ENCODE measurements at places on chromosomes 1 and 21.
A peak's percentile ranks its signal among the peaks of the same experiment; 100 is the strongest.

DNA sequence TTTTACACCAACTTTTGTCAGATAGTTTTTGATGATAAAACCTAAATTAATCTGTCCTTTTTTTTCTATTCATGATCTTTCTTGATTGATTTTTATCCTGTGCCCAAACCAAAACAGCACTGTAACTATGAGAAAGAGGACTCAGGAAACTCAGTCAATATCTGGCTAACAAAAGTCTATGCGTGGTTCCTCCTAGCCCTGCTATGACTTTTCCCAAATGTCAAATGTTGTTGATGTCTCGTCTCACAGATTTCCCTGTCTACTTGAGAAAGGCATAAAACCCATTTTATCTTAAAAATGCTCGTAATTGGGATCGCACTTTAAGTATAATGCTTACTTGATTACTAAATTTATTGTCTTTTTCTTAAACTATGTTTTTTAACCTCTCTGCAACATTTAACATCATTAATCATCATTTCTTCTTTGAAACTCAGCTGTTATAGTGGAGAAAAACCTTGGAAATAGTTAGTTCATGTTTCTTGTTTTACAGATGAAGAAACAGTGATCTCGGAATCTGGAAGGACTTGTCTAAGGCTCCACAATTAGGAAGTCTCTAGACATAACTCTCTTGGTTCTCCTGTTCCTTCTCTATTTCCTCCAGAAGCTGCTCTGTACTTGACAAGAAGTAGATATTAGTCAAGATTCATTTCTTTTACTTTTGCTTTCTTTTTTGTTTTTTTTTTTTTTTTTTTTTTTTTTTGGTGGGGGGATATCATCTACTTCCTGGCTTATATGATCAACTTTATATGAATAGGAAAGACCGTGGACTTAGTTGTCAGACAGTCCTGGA lies 26.2 kb upstream of the PTPRC start:
- DNase-seq, result no peak

GRCh38 chr1:192418552-192419285 lies 101.9 kb downstream of the RGS21 start:
- no peak for DNase-seq

GRCh38 chr1:237737938-237738610 lies 152.6 kb downstream of the ZP4 start:
- no peak for DNase-seq

DNA sequence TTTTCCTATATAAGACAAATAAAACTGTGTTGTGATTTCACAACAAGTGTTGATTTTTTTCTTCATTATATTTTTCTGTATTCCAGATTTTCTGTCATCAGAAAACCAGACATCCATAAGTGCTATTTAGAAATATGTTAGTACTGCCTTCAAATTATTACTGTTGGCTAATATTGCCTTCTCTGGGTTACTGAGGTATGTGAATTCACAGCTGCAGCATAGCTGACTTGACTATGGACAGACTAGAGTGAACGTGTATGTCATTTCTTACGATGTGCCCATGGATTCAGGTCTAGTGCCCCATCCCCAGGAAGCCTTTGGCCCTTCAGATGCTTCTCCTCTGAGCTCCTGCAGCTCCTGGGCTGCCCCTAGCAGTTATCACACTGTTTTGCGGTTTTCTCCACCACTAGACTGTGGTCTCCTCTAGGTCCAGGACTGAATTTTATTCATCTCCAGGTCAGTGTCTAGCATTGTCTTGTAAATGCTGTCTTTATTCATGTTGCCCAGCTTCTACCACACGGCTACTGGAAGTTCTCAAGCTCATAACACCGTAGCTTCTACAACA lies 118.5 kb downstream of the FGGY start:
- DNase-seq, result no peak

DNA sequence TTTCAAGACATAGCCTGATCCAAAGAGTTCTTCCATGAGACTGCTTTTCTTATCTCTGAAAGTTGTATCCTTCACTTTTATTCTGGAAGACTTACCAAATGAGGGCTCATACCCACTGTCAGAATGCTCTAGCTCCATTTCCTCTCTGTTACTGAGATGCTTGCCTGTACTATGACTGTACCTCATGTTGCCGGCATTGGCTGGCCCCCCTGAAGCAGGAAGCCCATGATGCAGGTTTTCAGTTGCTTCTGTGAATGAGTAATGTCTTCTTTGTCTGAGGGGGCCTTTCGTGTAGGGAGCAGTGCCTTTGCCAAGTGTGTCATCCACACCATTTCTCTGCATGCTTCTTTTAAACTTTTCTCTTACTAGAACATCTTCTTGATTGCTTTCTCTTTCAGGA lies 39.5 kb downstream of the LCA5L start:
- DNase-seq, result no peak

DNA sequence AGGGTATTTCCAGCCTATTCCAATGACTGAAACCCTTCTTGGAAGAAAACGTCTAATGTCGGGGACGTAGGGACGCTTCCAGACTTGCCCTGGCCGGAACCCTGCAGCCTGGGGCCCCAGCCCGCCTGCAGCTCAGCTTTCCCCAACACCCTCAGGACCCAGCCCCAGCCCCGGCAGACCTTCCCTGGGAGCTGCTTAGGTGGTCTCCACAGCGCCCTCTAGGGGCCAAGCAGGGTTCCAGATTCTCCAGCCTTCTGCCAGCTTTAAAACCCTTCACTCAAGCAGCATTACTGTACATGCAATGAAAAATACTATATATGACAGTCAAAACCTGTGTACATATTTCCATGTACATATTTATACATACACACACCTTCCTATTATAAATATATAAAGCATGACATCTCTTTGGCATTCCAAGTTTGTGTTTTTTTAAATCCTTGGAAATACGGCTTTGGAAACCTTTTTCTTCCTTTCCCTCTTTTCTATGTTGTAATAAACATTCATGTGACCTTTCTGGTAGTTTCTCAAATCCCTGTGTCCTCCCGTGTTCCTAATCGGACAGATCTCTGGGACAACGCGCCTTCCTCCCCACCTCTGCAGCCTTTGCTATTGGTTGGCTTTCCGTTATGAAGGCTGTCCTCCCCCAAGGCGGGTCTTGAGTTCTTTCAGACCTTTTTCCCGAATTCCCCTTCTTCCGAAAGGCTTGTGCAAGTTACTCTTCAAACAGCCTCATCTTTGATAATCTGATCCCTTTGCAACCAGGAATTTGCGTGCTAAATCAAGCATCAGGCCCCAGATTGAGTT lies 60.3 kb downstream of the STUM start:
- DNase-seq, result peak; percentile 55

- DNase-seq, result no peak
Observed at GRCh38 chr1:23184212-23184934, 15.7 kb upstream of the LUZP1 start.

- DNase-seq, result no peak
Observed at GRCh38 chr1:234874291-234875288, 254.0 kb downstream of the TOMM20 start.

GRCh38 chr1:198417039-198417438 lies 123.4 kb downstream of the ATP6V1G3 start:
- no peak for DNase-seq

DNA sequence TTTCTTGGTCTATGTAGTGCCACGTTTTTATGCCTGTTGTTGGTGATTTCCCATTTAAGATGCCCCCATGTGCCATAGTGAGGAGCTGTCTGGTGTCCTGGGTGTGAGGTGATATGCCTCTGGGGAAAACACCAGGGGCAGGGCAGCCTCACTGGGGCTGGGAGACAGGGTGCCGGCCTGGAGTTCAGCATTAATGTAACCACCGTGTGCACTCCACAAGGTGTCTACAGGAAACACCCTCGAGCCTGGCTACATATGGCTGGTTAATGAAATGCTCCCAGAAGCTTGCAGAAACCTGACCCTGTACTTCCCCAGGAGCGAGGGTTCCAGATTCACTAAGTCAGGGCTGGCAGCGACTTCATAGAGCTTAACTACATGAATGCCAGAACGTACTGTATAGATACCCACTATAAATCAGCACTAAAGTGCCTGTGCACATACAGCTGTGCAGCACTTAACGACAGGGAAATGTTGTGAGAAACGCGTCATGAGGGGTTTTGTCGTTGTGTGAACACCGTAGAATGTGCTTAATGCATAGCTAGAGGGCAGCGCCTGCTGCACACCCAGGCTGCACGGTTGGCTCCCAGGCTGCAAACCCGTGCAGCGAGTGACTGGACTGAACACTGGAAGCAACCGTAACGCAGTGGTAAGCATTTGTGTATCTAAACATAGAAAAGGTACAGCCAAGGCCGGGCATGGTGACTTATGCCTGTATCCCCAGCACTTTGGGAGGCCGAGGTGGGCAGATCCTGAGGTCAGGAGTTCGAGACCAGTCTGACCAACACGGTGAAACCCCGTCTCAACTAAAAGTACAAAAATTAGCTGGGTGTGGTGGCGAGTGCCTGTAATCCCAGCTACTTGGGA lies 10.4 kb downstream of the TFF2 start:
- DNase-seq, result no peak

GRCh38 chr1:209748620-209749019 lies 7.2 kb upstream of the TRAF3IP3 start:
- DNase-seq, result no peak

DNA sequence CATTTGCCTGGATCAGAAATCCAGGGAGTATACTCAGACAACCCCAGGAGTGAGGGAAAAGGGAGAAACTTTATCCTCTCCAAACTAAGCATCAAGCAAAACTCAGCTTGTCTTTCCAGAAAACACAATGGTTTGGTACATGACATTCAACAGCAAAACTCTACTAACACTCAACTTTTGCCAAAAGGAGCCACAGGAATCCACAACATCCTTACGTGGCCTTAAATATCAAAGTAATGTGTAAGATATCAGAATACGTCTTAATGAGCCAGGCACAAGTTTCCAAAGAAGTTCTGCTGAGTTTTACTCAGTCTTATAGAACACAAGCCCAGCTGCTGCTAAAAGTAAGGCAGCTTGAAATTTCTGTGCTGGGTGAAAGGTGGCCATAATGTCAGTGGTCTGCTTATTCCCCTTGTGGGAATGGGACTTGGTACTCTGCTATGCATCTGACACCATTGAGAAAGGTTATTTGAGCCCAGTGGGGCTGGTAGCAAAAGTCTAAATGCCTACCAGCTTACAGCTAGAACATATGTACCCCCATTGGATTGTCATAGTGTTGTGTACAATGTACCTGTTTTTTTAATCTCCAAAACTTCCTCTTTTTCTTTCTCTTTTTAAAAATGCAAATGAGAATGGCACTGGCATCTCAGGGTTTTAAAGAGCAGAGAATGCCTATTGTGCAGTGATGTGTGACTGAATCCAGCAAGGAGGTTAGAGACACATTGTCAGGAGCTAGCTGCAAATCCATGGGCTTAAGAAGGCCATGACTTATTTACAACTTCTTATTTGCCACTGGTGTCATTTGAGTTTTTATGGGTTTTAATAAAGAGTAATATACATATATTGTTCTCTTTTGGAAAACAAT lies 62.0 kb upstream of the ST6GALNAC3 start:
- no peak for DNase-seq

DNA sequence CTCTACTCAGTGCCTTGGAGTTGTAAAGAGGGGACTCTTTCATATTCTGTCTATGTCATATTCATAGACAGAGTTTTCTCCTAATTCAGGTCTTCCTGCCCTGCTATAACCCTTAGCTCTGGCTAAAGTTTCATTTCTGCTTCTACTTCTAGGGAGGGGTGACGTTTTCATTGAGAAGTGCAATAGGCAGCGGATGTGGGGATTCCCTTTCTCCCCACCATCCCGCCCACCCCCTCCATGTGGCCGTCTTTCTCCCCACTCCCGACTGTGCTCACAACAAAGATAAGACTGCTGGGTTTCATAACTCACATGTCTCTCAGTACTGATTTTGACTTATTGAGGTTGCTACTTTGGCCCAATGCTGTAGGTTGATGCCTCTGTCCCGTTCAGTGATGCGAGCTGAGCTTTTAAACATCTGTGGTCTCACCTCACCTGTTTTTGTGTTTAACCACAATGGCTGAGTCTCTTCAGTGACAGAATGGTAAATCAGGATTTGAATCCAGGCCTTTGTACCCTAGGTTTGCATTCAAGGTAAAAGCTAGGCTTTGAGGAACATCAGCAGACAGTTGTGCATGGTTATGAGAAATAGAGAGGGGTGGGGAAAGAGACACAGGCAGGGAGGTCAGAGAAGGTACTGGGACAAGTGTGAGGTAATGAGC lies 7.8 kb upstream of the KIF14 start:
- DNase-seq, result peak; percentile 43

DNA sequence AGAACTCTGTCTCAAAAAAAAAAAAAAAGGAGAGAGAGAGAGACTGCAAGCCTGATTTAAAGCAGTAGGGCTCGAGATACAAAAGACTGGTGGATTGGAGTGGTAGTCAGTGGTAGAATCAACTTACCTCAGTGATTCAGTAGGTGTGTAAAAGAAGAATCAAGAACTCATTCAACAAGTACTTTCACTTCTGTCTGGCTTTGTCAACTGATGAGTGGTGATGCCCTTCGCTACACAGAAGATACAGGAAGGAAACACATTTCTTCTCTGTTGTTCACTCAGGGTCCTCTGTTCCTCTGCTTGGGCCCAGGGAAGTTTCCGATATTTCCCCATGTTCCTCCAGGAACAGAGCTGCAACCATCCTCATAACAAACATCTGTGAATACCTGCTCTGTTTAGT lies 68.6 kb upstream of the COG2 start:
- no peak for DNase-seq

GRCh38 chr1:89065079-89065868 lies at the start of gene GBP1:
Gene GBP1 (minus strand): TSS chr1:89065208. CDS start chr1:89063234, 1,974 bp downstream.
- DNase-seq, result no peak

DNA sequence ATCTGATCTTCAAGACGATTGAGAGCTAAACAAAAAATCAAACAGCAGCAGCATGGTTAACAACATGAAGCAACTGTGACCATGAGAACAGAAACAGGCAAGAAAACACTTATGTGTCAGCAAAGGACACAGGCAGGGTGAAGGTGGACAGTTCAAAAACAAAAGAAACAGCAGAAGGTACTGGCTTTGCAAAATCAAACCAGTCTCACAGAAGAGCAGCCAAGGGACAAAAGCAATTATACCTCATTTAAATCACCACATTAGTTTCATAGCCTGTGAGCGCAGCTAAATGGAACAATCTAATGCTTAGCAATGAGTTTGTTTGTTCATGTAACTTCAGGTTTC lies 59.1 kb downstream of the CAPN2 start:
- DNase-seq, result no peak

DNA sequence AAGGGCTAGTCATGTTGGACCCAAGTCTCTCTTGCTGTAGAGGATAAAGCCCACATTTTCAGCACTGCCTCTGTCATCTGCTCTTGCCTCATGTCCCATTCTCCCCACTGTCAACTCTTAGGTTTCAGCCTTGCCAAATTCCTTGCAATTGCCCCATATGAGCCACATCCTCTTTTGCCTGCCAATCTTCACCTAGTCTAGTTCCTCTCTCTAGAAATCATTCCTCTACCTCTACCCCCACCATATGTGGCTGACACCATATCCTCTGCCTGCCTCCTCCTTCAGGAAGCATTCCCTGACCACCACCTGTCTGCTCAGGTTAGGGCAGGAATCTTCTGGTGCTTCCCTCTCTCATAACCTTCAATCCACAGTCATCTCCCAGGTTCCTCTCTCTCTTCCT lies 38.2 kb downstream of the SLC9A1 start:
- no peak for DNase-seq

Measured in stimulated activated CD8-positive, alpha-beta memory T cell treated with anti-CD3 and anti-CD28 coated beads, Interleukin-4, amount 100 ng/mL, for 24 hours (primary cell).